GM23248 (cell line): ENCODE measurements at places on chromosomes 3 and 15. TPM values are rescaled to one million over a fixed set of nuclear protein-coding genes. Genes with fewer than 3 reads are reported as not detected.
A peak's percentile ranks its signal among the peaks of the same experiment; 100 is the strongest.

The SLC4A7 gene
- 73.4 and 81.6 TPM in 2 replicates for total RNA-seq

DNA sequence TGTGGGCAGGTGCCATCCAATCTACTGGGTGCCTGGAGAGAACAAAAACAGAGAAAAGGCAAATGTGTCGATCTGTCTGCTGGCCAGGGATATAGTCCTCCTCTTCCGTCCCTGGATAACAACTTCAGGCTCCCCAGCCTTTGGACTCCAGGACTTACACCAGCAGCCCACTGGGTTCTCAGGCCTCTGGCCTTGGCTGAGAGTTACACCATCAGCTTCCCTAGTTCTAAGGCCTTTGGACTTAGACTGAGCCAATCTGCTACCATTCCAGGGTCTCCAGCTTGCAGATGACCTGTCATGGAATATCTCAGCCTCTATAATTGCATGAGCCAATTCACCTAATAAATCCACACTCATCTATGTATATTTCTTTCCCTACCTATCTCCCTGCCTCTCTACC, 460.9 kb upstream of the ADAMTS9 start:
- H3K36me3 ChIP-seq = no peaks in the 10 kb centered on the region
- H3K27me3 ChIP-seq = no peaks in the 10 kb centered on the region
- no peak for DNase-seq

DNA sequence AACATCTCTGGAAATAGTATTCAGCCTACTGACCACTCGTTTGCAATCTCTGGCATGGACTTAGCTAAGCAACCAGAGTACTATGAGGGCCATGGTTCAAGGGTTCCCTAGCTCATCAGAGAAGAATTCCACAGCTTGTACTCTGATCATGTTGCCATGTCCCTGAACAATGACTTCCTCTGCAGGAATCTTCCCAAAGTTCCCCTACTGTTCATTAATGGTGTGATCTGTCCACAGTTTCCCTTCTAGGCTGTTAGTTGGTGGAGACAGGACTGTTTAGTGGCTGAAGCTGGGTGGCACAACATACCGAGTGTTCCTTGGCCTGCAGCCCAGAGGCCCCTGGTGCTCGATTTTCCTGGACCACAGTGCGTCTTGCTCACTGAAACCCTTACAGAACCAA, 44.4 kb upstream of the GALNT15 start:
- H3K27ac ChIP-seq = peak overlapping the region; percentile 76
- no peak overlapping the region for H3K4me3 ChIP-seq
- peak; percentile 93 for DNase-seq
- H3K36me3 ChIP-seq = no peaks in the 10 kb centered on the region
- peaks cover 43% of the 10 kb centered on the region for H3K4me1 ChIP-seq

- no peaks in the 10 kb centered on the region for H3K27me3 ChIP-seq
- DNase-seq = no peak
- no peaks in the 10 kb centered on the region for H3K4me1 ChIP-seq
- H3K4me3 ChIP-seq = no peak overlapping the region
These were observed 159.6 kb downstream of the LEKR1 start for GRCh38 chr3:156985711-156986110.

The HES1 gene
- 13.0 and 13.8 TPM in 2 replicates for total RNA-seq

The KLHL6 gene
- not detected in 2 replicates for total RNA-seq

DNA sequence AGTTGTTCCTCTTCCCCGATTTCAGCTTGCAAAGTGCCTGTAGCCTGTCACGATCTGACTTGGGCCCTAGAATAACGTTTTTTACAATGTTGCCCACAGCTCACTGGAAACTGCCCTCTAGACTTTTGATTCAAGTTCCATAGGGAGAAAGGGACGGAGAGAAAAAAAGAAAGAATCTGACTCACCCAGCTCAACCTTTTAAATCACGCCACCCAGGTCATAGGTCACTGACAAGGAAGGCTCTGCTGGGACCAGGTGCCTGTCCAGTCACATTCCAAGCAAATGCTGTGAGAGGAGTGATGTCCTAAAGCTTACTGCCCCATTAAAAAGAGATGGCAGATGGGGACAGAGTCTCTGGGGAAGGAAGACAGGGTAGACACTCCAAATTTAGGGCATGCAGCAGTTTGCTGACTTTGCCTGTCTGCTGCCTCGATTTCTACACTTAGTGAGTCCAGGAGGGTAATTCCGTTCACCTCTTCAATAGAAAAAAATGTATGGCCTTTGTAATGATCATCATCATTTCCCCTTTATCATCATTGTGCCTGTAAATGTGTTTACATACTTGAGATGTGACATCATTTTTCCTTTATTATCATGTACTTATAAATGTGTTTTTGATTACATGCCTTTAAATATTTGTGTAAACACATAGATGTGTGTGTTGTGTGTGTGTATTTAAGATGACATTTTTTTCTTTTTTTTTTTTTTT, 8.4 kb upstream of the MYO1E start:
- no peak overlapping the region for H3K4me3 ChIP-seq
- H3K27me3 ChIP-seq = no peaks in the 10 kb centered on the region
- H3K36me3 ChIP-seq = no peaks in the 10 kb centered on the region
- no peaks in the 10 kb centered on the region for H3K4me1 ChIP-seq

The THRB gene
- total RNA-seq = 2.9 and 5.1 TPM in 2 replicates

DNA sequence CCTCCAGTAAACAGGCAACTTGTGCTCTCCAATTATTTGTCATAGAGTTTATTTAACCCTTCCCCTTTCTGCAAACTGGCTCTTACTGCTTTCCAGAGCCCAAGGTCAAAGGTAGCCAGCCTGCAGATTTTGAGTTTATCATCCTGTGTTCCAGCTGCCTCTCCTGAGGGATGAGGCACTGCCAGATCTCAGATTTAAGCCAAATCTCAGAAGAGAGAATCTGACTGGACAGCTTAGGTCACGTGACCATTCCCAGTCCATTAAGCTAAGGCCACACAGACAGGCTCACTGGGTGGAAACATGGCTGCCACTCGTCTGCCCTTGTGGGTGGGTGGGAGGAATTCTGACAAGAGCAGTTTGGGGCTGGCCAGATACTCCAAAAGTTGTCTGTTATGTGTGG, 8.6 kb upstream of the SIAH2 start:
- H3K4me1 ChIP-seq = peaks cover 9% of the 10 kb centered on the region
- DNase-seq = no peak
- no peaks in the 10 kb centered on the region for H3K36me3 ChIP-seq
- no peaks in the 10 kb centered on the region for H3K27me3 ChIP-seq

DNA sequence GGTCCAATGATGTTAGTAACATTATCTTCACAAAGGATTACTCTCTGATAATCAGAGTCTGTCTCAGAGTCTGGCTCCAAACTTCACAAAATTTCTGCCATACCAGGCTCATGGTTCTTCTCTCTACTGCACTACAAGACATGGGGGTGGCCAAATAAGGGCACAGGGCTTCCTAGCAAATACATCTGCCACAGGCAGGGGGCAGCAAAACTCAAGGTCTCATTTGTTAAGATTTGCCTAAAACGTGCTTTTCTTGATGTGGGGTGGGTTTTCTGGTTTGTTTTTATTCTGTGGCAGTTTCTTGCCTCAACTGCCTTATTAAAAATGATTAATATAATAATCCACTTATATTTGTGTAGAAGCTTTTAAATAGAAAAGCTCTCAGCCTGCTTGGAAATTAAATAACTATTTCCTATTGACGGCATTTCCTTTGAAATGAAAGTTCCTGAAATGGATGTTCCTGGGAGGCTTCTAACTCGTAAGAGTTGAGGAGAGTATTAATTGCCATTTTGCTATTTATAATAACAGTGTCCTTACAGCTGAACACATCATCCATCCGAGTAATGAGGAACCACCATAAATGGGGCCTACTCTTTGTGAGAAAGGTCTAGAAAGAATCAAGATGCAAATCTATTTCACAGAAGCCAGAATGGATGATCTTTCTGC, 53.8 kb downstream of the SST start:
- peaks cover 4% of the 10 kb centered on the region for H3K4me1 ChIP-seq
- peak; percentile 78 for DNase-seq
- no peaks in the 10 kb centered on the region for H3K27me3 ChIP-seq
- H3K36me3 ChIP-seq = no peaks in the 10 kb centered on the region
- no peak overlapping the region for H3K27ac ChIP-seq

The NAALADL2 gene
- 16.6 and 81.0 TPM in 2 replicates for total RNA-seq

- no peak overlapping the region for H3K4me3 ChIP-seq
- no peak overlapping the region for H3K27ac ChIP-seq
- H3K4me1 ChIP-seq = peaks cover 12% of the 10 kb centered on the region
- no peaks in the 10 kb centered on the region for H3K36me3 ChIP-seq
- peak; percentile 64 for DNase-seq
- no peaks in the 10 kb centered on the region for H3K27me3 ChIP-seq
These were observed 73.8 kb downstream of the BDH1 start for GRCh38 chr3:197482001-197482400.
